ENCODE measurements at places on chromosomes 1 and 21.
A peak's percentile ranks its signal among the peaks of the same experiment; 100 is the strongest.

DNA sequence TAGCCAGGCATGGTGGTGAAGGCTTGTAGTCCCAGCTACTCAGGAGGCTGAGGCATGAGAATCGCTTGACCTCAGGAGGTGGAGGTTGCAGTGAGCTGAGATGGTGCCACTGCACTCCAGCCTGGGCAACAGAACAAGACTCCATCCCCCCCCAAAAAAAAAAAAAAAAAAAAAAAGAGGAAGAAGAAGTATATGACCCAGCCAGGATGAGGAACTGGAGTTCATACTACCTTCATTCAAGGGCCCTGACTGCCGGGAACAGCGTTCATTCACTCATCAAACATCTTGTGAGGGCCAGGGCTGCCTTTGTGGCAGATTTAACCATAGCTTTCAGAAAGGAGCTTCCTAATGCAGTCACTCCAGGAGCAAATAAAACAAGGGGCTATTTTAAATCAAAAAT is 127.6 kb downstream of the MRPS6 start:
- no peak for DNase-seq
- peaks cover 22% of the 10 kb centered on the region for H3K4me1 ChIP-seq
- no peak overlapping the region for H3K27ac ChIP-seq
- H3K4me3 ChIP-seq: peak overlapping the region; percentile 67
- H3K36me3 ChIP-seq: no peaks in the 10 kb centered on the region
- peaks cover 12% of the 10 kb centered on the region for H3K27me3 ChIP-seq

- peaks cover 10% of the 10 kb centered on the region for H3K36me3 ChIP-seq
- no peaks in the 10 kb centered on the region for H3K27me3 ChIP-seq
- no peak overlapping the region for H3K27ac ChIP-seq
- H3K4me3 ChIP-seq: no peak overlapping the region
Measured at GRCh38 chr1:2104621-2105427, 54.6 kb downstream of the PRKCZ start.

- H3K27ac ChIP-seq: no peak overlapping the region
- H3K4me3 ChIP-seq: no peak overlapping the region
- H3K36me3 ChIP-seq: no peaks in the 10 kb centered on the region
- no peak for DNase-seq
Measured at GRCh38 chr1:30912913-30913652, 4.5 kb upstream of the SDC3 start.

DNA sequence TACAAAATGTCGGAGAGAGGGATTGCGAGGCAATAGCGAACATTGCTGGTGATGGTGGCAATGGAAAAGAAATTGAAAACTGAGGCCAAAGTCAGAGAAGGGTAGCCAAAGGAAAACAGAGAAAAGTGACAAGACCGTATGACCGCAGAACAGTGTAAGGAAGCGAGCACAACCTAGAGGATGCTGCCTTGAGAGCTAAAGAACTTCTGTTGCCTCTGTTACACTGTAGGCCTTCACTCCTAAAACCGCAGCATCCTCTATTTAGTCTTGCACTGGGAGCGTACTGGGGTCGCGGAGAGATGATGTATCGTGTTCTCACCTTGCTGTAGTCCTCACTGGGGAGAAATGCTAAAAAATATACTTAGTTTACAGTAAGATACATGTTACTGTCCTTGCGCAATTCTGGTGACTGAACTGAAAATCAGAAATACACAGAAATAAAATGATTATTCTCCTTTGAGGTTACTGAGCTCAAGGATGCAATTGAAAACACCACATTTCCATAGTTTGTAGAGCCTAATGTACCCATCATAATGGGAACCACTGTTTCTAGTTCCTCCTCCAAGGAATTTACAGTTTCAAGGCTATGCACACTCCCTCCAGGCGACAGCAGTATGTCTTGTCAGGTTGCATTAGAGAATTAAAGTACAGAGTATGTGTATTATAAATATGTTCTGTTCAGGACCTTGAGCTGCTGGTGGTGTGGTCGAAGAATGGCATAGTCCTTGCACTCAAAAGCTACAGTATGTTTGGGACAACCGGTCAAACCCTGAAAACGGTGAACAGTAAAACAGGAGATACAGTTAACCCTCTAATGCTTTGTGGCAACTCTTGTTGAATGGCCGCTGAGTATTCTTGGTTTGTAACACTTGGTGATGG is 1.3 kb downstream of the NEK7 start:
- peaks cover 10% of the 10 kb centered on the region for H3K36me3 ChIP-seq
- DNase-seq: no peak

- no peak overlapping the region for H3K4me3 ChIP-seq
- H3K27me3 ChIP-seq: no peaks in the 10 kb centered on the region
- H3K4me1 ChIP-seq: peaks cover 2% of the 10 kb centered on the region
- no peak for DNase-seq
- H3K36me3 ChIP-seq: no peaks in the 10 kb centered on the region
- no peak overlapping the region for H3K27ac ChIP-seq
Measured at GRCh38 chr21:44368711-44369446, 15.5 kb downstream of the TRPM2 start.

- H3K27ac ChIP-seq: no peak overlapping the region
- peaks cover 26% of the 10 kb centered on the region for H3K27me3 ChIP-seq
- H3K4me3 ChIP-seq: peak overlapping the region; percentile 9
- peak; percentile 34 for DNase-seq
- peaks cover 3% of the 10 kb centered on the region for H3K4me1 ChIP-seq
- H3K36me3 ChIP-seq: no peaks in the 10 kb centered on the region
Measured at GRCh38 chr1:115138973-115139372, 49.7 kb upstream of the TSPAN2 start.

DNA sequence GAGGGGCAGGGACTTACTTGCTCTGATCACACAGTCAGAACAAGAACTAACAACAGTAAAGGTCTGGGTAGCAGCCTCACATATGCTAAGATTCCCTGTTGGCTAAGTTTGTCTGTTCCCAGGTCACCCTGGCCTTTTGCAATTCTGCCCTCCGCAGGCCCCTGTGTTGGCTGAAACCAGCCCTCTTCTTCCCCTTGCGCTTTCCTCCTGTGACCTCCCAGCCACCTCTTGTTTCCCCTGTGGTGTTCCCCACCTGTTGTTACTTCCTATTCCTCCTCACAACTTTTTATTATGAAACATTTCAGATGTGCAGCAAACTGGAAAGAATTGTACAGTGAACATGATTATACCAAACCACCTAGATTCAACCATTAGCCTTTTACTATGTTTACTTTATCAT is 23.4 kb downstream of the MAPKAPK2 start:
- H3K4me1 ChIP-seq: peaks cover 90% of the 10 kb centered on the region
- peak overlapping the region; percentile 54 for H3K27ac ChIP-seq
- no peak for DNase-seq
- H3K36me3 ChIP-seq: peaks cover 2% of the 10 kb centered on the region
- H3K4me3 ChIP-seq: peak overlapping the region; percentile 55
- H3K27me3 ChIP-seq: no peaks in the 10 kb centered on the region

- peaks cover 40% of the 10 kb centered on the region for H3K4me1 ChIP-seq
- H3K27ac ChIP-seq: peak overlapping the region; percentile 31
- H3K27me3 ChIP-seq: no peaks in the 10 kb centered on the region
- H3K4me3 ChIP-seq: peak overlapping the region; percentile 16
- DNase-seq: no peak
Measured at GRCh38 chr1:201828217-201828819, 639 bp upstream of the IPO9 start.

- no peak overlapping the region for H3K27ac ChIP-seq
- H3K27me3 ChIP-seq: peaks cover 30% of the 10 kb centered on the region
- H3K36me3 ChIP-seq: no peaks in the 10 kb centered on the region
- H3K4me1 ChIP-seq: no peaks in the 10 kb centered on the region
Measured at GRCh38 chr1:201299968-201300367, 16.7 kb downstream of the PKP1 start.

DNA sequence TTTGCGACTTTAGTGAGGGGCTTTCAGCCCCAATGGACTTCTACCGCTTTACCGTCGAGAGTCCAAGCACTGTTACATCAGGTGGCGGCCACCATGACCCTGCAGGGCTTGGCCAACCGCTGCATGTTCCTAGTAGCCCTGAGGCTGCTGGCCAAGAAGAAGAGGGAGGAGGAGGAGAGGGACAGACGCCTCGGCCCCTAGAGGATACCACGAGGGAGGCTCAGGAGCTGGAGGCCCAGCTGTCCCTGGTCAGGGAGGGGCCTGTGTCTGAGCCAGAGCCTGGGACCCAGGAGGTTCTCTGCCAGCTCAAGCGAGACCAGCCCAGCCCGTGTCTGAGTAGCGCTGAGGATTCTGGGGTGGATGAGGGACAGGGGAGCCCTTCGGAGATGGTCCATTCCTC is 8.6 kb upstream of the SLC25A34 start:
- H3K36me3 ChIP-seq: peaks cover 76% of the 10 kb centered on the region
- no peaks in the 10 kb centered on the region for H3K4me1 ChIP-seq
- DNase-seq: no peak
- peak overlapping the region; percentile 15 for H3K27ac ChIP-seq
- H3K4me3 ChIP-seq: no peak overlapping the region

GRCh38 chr1:39955547-39956539 is 898 bp downstream of the MFSD2A start:
- H3K4me3 ChIP-seq: peak overlapping the region; percentile 95
- H3K36me3 ChIP-seq: peaks cover 39% of the 10 kb centered on the region

- H3K27me3 ChIP-seq: no peaks in the 10 kb centered on the region
- no peak overlapping the region for H3K4me3 ChIP-seq
- H3K27ac ChIP-seq: no peak overlapping the region
- DNase-seq: no peak
Measured at GRCh38 chr1:94988356-94988755, 61.4 kb upstream of the CNN3 start.

DNA sequence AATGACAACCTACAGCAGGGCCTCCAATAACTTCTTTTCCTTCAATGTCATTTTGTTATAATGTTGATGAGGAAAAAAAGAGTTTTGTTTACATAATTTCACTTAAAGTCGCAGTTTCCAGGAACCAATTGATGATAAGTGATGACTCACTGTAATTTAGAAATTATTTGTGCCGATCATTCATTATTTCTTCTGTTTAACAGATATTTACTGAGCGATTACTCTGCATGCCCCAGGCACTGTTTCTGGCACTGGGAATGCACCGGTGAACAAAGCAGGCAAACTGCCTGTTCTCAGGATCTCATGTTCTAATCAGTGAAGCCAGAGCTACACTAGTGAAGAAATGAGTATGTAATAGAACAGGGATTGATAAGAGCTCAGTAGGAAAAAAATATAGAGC is 403.4 kb downstream of the NTNG1 start:
- H3K4me1 ChIP-seq: no peaks in the 10 kb centered on the region
- no peak overlapping the region for H3K4me3 ChIP-seq
- no peaks in the 10 kb centered on the region for H3K36me3 ChIP-seq

DNA sequence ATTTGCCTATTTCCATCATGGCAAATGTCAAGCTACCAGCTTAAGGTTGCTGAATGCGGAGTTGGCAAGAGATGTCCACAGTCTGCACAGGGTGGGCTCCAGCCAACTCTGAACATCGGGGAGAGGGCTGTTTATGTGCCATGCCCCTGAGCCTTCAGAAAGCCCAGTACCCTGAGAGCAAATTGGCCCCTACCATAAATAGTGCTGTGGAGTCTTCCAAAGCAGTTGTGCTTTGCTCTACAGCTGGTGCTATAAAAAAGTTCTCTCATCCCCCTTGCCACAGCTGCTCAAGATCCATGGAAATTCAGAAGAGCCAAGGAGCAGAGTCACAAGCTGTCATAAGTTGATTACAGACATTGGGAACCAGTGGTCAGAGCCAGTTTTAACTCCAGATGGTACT is 85.6 kb upstream of the CLDN14 start:
- H3K36me3 ChIP-seq: no peaks in the 10 kb centered on the region
- no peak overlapping the region for H3K27ac ChIP-seq
- H3K4me3 ChIP-seq: no peak overlapping the region
- no peaks in the 10 kb centered on the region for H3K4me1 ChIP-seq

DNA sequence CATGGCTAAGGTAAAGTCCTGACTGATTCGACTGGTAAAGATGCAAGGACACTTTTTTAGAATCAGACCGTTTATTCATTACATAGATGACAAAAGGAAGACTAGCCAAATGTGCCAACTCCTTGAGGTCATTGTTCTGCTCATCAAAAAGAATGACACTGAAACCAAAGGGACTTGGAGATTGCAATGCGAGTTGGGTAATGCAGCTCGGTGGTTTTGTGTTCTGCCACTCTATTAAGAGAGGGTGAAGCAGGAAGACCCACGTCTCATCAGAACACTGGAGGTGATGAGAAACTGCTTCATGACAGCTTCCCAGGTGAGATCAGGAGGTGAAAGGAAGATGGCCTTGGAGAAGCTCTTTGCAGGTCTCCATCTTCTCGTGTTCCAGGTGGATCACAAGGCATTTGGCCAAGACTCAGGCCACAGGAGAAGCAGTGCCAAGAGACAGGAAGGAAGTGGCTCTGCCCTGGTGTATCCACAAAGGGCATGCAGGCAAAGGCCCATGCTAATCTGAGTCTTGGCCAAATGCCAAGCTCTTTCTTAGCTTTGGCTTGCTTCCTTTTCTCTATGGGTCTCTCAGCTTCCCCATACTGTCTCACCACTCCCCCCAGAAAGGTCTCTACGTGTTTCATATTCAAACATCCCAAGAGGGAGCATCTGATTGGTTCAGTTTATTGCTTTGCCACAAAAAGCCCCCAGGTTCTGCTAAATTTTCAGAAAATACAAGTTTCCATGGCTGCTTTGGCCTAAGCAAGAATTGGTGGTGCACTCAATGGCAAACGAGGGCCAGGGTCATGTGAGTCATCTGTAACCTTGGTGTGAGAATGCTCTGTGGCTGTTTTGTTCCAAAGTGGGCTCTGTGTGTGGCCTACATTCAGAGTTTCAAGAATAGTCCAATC is 5.7 kb upstream of the CCT8 start:
- H3K27ac ChIP-seq: peak overlapping the region; percentile 82
- H3K27me3 ChIP-seq: no peaks in the 10 kb centered on the region
- H3K4me1 ChIP-seq: peaks cover 49% of the 10 kb centered on the region
- H3K4me3 ChIP-seq: peak overlapping the region; percentile 28

DNA sequence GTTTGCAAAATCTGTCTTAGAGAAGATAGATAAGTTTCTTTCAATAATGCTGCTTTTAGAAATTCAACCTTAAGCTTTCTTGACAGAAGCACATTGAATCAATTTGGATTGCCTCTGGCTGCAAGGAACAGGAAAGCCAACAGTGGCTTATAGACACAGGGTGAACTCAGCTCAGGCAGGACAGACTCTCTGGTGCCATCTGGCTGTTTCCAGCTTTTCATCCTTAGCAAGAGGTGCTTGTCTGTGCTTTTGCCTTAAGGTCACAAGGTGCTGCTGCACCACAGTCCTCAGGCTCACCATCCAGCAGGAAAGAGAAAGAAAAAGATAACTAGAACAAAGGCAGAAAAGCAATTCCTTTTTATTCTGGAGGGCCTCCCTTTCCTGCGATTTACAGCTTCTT is 93.7 kb upstream of the ETS2 start:
- no peak for DNase-seq
- H3K4me1 ChIP-seq: no peaks in the 10 kb centered on the region
- no peaks in the 10 kb centered on the region for H3K27me3 ChIP-seq
- H3K4me3 ChIP-seq: no peak overlapping the region
- no peak overlapping the region for H3K27ac ChIP-seq
- no peaks in the 10 kb centered on the region for H3K36me3 ChIP-seq

DNA sequence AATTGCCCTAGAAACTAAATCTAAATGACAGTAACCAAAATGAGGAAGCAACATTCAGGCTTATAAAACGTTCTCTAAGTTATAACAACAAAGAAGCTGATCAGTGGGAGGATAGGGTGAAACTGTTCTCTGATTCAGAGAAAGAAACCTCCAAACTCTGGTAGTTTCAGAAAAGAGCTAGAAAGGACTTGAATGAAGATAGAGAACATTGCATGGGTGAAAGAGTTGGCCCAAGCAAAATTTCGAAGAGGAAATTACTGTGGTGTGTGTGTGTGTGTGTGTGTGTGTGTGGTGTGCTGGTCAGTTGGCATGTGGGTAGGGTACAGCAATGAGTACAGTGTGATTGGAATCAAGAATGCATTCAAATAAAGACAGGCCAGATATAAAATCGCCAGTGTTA is 16.5 kb upstream of the SPAG17 start:
- no peak overlapping the region for H3K4me3 ChIP-seq
- no peaks in the 10 kb centered on the region for H3K4me1 ChIP-seq
- no peak for DNase-seq
- H3K27ac ChIP-seq: no peak overlapping the region
